ENCODE measurements at places on chromosomes 4 and X. TPM values are rescaled to one million over a fixed set of nuclear protein-coding genes. Genes with fewer than 3 reads are reported as not detected.
A peak's percentile ranks its signal among the peaks of the same experiment; 100 is the strongest.

GRCh38 chr4:24094726-24095125 lies 204.9 kb upstream of the PPARGC1A start:
- no peak for DNase-seq

- DNase-seq: no peak
Measured at GRCh38 chrX:71637848-71638247, 19.5 kb upstream of the CXCR3 start.

DNA sequence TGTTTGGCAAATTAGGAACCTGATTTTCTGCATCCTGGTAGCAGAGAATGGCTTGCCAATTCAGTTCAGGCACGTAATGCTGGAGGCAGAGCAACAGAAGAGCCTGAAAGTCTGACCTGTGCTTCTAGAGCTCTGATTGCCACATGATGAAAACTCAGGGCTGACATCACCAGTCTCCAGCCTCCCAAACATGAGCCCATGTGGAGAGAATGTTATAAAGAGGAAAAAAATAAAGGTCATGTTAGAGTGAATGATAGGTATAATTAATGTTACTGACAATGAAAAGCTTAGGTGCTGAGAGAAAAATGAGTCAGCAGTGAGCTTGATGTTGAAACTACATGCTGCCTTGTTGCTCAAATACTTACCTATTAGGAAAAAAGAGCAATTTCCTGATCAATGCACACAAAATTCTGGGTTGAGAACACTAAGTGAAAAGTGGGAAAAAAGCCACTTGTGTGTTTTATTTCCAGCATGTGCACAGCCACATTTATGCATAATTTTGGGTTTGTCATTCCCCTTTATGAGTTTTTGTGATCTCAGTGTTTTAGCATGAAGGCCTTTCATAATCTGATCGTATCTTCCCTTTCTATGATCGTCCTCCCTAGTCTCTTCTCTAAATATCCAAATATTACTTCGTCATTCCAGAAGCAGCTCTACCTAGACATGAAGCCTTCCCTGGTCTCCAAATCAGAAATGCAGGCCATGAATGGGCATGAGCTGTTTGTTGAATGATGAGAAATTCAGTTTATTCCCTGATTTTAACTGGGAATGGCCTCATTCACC lies 113.3 kb upstream of the CPEB2 start:
- DNase-seq: no peak

- peak; percentile 39 for DNase-seq
Measured at GRCh38 chr4:42865572-42866189, 26.8 kb upstream of the GRXCR1 start.

- DNase-seq: no peak
Measured at GRCh38 chrX:31353095-31353494, 281.3 kb upstream of the FTHL17 start.

- no peak for DNase-seq
Measured at GRCh38 chrX:57817302-57817701, 93.0 kb downstream of the ZXDA start.

- no peak for DNase-seq
Measured at GRCh38 chr4:6777636-6778281, 4.8 kb upstream of the KIAA0232 start.

The ZDHHC9 gene
- total RNA-seq: 9.2 TPM

DNA sequence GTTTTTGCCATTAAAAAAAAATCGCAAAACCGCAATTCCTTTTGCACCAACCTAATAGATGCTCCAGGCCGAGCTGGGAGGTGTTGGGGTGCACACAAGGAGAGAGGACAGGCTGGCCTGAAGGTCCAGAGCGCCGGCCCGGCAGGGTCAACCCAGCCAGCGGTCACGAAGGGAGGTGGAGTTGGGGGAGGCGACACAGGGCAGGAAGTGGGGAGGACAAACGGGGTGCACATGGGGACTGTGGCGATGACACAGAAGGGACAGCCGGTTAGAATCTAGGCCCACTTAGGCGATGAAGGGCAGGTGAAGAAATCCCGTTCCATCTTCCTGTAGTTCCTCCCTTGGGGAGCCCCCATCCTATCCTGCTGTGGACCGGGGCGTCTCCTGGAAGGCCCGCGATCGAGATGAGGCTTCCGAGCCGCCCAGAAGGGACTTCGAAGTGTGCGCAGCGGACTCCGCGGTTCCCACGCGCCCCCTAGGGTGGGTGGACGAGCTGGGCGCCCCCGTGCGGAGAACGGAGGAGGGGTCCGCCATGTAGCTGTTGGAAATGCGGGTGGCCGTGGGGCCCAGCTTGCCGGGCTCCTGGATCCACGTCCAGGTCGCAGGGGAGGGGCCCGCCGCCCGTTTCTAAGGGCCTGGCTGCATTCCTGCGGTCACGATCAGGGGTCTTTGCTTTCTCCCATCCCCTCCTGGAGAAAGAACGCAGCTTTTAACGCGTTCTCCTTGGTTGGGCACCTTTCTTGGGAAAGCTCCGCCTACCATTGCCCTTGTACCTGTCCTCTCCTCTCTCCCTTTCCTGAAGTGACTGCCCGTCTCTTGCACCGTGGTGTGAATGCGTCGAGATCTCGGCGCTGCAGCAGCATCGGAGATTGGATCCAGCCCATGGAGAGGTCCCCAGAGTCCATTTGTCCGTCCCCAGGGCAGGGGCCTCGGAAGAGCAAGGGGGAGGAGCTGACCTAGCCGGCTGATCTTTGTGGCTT lies 17.0 kb upstream of the HPF1 start:
- no peak for DNase-seq

- no peak for DNase-seq
Measured at GRCh38 chr4:166165829-166166420, 292.9 kb downstream of the TLL1 start.

GRCh38 chrX:69603566-69604194 lies 12.2 kb upstream of the EDA start:
- no peak for DNase-seq

GRCh38 chr4:103306870-103307375 lies 108.8 kb upstream of the CENPE start:
- no peak for DNase-seq

DNA sequence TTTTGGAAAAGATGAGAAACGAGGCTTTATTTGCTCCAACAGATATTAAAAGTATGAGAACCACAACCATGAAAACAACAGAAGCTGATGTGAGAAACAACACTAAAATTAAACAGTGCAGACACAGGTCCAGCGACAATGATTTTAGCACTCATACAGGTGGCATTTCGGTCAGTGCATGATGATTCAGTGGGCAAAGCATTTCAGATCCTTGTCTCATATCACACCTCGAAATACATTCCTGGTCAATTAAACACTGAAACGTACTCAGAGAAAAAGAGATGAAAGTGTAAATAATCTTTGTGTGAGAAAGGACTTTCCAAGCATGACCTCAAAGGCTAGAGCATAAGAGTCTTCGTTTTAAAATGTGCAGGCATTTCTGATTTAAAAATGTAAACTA lies 85.2 kb downstream of the ACOX3 start:
- no peak for DNase-seq

The ALG13 gene
- total RNA-seq: 49.3 TPM

GRCh38 chr4:81272671-81273070 lies 57.6 kb upstream of the PRKG2 start:
- no peak for DNase-seq

DNA sequence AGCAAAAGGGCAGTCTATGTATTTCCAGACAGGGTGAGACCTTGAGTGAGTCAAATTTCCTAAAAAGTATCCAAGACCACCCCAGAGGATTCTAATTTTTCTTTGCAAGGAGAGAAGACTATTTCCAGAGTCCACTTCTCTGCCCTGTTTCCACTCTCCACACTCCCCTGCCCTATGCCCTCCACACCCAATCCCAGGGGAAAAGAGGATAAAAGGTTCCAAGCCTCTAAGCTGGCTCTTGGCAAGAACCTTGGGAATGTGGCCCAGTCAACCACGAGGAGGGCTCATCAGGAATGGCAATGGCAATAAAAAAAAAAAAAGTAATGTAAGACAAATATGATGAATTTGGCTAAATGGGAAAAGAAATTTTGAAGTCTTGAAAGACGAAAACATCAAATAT lies 65.9 kb downstream of the SRPX start:
- no peak for DNase-seq

Measured in hematopoietic multipotent progenitor cell (in vitro differentiated cells).